RPMI7951 (cell line): ENCODE measurements at places on chromosomes 16 and 17.
A peak's percentile ranks its signal among the peaks of the same experiment; 100 is the strongest.

DNA sequence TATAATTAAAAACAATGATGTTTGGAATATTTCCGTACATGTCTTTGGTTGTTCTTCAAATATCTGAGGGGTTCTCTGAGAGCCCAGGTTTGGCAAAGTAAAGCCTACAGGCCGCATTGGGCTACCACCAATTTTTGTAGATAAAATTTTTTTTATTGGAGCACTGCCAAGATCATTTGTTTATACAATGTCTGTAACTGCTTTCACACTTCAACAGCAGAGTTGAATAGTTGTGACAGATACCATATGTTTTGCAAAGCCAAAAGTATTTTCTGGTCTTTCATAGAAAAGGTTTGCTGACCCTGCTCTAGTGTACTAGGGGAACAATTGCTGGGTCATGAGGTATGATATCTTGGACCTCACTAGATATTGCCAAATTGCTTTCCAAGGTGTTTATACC is 10.5 kb downstream of the PPM1D start:
- DNase-seq: no peak

DNA sequence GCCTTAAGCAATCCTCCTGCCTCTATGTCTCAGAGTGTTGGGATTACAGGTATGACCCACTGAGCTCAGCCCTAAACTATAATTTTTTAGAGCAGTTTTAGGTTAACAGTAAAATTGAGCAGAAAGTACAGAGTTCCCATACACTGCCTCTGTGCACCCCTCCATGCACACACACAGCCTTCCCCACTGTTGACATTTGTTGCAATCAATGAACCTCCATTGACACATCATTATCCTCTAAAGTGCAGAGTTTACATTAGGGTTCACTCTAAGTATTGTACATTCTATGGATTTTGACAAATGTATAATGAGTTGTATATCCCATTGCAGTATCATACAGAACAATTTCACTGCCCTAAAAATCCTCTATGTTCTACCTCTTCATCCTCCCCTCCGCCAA is 35.0 kb downstream of the NGFR start:
- no peak for DNase-seq

- no peak for DNase-seq
Observed at GRCh38 chr17:57235124-57235523, 21.2 kb upstream of the MSI2 start.

DNA sequence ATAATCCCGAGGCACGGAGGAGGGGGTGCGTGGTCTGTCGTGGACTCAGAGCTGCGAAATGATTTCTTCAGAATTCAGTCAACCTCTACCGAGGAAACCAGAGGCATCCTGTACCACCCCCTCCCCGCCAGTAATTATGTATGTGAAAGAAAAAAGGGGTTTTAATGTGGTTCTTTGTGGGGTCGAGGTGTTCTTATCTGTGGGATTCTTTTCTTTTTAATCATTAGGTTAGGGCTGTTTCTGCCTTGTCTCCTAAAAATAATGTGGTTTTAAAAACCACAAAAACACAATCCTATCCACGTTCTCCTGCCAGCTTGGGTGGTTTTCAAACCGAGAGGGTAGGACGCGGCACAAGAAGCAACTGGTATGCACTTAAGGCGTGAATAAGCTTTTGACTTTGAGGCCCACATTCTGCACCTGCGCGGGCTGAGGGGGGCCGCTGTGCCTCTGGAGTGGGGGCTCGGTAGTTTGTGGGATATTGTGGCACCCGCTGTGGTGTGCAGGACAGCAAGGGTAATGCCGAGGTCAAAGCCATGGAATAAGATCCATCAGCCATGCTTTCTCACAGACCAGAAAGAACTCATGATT is 1.0 kb downstream of the SLC47A1 start:
- DNase-seq: peak; percentile 23

- DNase-seq: no peak
Observed at GRCh38 chr16:49526860-49527365, 153.3 kb downstream of the C16orf78 start.
